ENCODE measurements at places on chromosomes 6 and 20.

GRCh38 chr6:73727114-73727513 lies 31.1 kb downstream of the CD109 start:
- no peak for DNase-seq

DNA sequence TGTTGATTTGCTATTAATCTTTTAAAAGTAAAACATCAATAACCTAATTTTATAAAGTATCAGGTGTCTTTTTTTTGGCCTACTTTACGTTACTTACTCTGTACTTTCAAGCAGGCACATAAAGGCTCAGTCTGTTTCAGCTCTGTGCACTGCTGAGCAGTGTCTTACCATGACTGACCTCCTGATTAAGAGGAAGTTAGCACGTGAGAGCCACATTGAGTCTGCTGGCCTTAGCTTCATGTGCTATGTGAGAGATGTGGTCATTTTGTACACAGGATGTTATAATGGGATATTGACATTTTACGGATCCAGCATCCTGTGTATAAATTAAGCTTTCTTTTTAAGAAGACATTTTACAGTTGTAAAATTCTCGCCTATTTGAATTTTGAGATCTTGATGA lies 31.9 kb downstream of the ARID1B start:
- DNase-seq: no peak

DNA sequence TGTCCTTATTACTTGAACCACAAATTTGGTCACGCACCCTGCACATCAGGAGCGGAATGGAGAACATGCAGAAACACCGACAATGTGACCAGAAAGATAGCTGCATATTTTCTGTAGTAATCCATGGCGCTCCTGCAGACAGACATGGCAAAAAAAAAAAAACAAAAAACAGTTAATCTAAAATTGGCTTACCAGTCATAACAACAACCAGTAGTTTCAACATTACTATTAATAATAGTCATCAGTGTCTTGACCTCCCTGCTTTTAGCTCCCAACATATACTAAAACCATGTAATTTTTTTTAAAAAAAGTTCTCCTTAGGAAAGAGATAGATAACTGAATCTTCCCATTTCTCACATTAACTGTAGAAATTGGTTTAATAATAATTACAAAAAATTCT lies 6.8 kb downstream of the CGA start:
- DNase-seq: no peak

GRCh38 chr6:82681119-82681714 lies 317.6 kb downstream of the TPBG start:
- no peak for DNase-seq

DNA sequence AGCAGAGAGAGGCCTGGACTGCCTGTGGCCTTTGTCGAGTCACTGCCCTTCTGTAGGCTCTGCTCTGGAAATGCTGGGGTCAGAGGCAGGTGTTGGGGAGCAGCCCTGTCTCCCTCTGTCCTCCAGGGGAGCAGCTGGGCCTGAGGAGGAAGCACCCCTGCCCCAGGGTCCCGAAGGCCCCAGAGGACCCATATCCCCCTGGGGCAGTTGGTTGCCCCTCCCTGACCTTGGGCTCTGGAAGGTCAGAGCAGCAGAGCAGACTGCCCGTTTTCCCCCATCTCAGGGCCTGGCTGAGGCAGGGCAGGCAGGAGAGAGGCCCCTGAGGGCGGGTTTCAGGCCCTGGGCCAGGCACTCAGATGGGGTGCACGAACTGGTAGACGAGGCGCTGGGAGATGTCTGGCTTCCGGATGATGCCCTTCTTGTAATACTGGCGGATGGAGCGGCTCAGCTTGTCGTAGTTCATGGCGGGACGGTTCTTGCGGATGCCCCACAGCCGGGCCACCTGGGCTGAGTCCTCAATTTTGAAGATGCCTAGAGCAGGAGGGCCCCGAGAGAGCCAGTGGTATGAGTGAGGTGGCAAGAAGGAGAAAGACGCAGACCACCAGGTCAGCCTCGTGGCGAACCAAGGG lies 18.1 kb downstream of the SPDEF start:
- no peak for DNase-seq

DNA sequence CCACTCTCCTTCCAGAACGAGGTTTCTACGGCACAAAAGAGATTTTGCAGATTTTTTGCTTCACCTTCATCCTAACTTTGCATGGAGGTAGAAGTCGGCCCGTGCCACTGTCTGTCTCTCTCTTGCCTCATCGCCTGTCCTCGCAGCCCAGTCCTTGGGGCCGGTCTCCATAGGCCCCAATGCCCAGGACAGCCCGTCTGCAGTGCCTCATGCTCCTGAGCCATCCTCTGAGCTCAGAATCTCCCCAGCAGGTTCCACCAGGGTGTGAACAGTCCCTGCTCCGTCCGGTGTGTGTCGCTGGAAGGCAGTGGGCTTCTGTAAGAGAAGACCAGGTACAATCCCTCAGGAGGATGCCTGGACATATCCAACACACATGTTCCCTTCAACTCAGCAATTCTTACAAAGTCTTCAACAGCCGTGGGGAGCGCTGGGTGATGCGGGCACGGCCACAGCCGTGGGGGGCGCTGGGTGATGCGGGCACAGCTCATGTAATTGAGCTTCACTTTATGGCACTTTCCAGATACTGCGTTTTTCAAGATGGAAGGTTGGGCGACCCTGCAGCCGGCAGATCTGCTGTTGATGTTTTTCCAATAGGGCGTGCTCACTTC lies 231.9 kb downstream of the DLL1 start:
- no peak for DNase-seq

DNA sequence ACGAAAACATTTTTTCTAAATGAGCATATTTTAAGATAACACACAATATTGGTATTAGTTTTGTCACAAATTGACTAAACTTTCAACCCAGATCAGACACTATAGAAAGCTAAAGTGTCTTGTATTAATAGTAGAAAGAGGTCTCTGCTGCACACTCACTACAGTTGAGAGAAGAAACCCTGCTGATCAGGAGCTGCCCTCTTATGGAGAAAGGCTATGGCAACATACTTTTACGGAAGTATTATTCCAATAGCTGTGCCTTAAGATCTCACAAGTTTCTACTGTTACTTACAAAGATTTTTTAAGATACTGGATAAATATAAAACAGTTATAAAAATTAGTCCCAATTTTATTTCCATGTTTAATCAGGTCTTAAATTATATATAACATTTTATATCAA lies 155.7 kb downstream of the RIMS1 start:
- no peak for DNase-seq

DNA sequence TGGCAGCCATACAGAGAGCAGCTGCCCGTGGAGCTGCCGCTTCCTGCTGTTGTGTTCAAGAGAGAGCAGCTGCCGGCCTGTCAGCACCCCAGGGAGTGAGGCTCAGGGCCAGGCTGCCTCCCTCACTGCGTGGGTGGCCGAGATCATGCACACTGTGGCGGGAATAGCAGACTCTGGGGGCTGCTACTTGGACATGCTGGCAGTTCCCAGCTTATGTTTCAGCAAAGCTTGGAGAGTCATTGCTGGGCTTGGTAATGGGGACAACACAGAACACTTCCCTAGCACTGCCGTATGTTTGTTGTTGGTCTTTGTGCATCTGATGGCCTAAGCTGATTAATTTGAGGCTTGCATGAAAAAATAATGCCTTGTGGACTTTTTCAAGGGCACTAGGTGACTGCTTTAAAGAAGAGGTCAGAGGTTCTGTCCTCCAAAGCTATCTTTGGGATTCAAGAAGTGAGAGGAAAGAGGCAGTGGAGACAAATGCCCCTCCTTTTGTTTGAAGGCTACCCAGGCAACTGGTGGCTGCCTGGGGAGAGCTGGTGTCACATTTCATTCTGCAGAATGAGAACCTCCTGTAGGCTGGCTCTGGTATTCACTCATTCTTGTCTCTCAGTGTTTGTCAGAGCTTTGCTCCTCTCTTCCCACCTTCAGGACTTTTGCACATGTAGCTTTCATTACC lies 18.8 kb downstream of the MRAP2 start:
- DNase-seq: no peak

DNA sequence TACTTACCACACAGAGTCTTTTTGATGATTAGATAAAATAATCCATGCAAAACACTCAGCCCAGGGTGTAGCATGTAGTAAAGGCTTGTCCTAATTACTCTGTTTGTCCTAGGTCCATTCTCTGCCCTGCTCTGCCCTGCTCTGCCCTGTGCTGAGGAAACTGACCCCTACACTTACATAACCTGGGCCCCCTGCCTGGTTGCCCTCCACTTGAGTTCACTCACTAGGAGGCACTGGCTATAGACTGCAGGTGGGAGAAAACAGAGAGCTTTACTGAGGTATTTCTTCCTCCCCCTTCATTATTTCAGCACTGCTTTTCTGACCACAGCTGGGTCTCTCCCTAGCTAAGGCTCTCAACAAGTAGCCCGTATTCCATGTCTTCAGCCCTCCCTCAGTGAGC lies 70.9 kb upstream of the TBX18 start:
- no peak for DNase-seq

- DNase-seq: peak; percentile 84
These were observed 165.6 kb downstream of the TRIM27 start for GRCh38 chr6:28758046-28758817.

- peak; percentile 88 for DNase-seq
These were observed 2.3 kb downstream of the TCEA2 start for GRCh38 chr20:64065062-64065973.

GRCh38 chr6:42787063-42787472 lies 5.2 kb downstream of the BICRAL start:
- no peak for DNase-seq

DNA sequence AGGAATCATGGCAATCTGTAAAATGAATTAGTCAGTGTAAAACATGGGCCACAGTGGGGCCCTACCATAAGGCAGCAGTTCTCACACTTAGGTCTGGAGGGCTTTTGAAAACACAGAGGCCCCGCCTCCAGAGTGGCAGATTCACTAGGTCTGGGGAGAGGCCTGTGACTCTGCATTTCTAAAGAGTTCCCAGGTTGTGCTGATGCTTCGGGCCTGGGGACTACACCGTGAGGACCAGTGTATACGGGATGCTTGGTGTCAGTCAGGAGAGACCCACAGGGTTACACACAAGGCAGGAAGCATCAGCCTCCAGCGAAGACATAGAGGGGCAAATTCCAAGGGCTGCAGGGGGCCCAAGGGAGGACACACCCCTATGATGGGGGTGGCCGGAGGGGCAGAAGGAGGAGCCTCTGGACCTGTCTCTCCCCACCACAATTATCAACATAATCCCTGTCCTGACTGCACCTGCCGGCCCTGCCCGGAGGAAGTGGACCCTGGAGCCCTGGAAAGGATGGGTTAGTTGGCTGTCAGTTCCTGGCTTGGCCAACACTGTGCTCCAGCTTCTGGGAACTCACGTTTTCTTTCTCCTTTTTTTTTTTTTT lies 46.7 kb downstream of the FGD2 start:
- no peak for DNase-seq

GRCh38 chr6:26412228-26412627 lies 10.2 kb downstream of the BTN3A1 start:
- DNase-seq: no peak

GRCh38 chr6:39929039-39929732 lies 5.1 kb downstream of the MOCS1 start:
- no peak for DNase-seq

GRCh38 chr6:90860822-90861601 lies 274.1 kb upstream of the MAP3K7 start:
- DNase-seq: peak; percentile 4

GRCh38 chr6:10429638-10430427 lies 15.0 kb upstream of the TFAP2A start:
- peak; percentile 59 for DNase-seq

DNA sequence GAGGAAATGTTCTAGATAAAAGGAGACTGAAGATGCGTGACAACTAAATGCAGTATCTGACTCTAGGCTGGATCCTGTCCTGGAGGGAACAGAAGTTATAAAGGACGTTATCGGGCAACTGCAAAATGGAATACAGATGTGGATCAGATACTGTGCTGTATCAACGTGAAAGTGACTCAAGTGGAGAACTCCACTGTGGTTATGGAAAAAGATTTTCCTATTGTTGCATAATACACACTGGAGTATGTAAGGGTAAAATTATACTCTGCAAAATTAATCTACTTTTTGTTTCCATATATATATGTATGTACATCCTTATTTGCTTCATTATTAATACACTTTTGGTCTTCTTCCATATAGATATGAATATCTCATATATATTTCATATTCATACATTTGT lies 654.0 kb downstream of the QKI start:
- no peak for DNase-seq

DNA sequence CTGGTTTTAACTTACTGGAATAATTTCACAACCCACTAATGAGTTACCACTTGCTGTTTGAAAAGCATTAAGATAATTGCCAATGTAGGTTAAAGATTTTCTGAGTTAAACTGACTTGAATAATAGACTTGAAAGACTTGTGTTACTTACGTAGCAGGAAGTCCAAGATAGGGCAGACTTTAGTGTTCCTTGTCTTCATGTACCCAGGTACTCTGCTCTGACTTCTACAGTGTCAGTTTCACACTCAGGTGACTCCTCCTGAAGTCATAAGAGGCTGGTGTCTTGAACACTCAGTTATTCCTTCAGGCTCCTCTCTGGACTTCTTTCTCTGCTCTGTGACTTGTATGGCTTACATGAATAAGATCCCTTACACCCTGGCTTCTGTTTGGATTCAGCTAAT lies 76.3 kb upstream of the SGK1 start:
- no peak for DNase-seq

GRCh38 chr20:58669287-58670006 lies 18.4 kb downstream of the STX16 start:
- DNase-seq: no peak

- DNase-seq: peak; percentile 66
These were observed 16.6 kb upstream of the TRIM27 start for GRCh38 chr6:28940294-28940857.

- no peak for DNase-seq
These were observed 1.7 kb upstream of the MYO6 start for GRCh38 chr6:75747152-75747992.

- DNase-seq: peak; percentile 91
These were observed at the start of gene STMN3 for GRCh38 chr20:63653041-63653973. Gene STMN3 (minus strand): TSS chr20:63653424. CDS start chr20:63653345, 79 bp downstream.

DNA sequence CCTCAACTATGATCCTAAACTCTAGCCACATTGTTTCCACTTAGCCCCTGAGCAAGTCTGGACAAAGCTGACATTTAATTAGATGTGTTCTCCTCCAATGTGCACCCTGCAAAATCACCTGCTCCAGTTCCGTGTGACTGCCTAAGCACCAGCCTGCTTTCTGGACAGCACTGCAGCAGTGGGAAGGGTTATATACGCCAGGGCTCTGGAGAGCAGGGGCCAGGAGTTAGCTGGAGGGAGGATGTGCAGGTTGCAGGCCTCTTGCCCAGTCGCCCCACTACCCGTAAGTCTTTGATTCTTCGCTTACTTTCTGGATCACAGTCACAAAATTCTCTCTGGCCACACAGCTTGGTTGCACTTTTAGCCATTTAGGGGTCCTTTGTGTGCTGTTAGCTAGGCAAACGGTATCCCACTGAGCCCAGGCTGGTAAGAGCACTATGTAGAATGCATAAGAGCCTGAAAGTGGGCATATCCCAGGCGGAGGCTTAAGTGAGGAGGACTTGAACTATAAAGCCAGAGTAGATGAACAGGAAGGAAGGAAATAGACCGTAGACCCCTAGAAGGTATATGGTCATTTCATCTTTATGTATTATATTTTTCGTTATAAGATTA lies 10.7 kb upstream of the PLEKHG1 start:
- DNase-seq: no peak

GRCh38 chr6:65545920-65546319 lies 161.1 kb downstream of the EYS start:
- DNase-seq: no peak
